ENCODE measurements at places on chromosomes 7 and 10.

DNA sequence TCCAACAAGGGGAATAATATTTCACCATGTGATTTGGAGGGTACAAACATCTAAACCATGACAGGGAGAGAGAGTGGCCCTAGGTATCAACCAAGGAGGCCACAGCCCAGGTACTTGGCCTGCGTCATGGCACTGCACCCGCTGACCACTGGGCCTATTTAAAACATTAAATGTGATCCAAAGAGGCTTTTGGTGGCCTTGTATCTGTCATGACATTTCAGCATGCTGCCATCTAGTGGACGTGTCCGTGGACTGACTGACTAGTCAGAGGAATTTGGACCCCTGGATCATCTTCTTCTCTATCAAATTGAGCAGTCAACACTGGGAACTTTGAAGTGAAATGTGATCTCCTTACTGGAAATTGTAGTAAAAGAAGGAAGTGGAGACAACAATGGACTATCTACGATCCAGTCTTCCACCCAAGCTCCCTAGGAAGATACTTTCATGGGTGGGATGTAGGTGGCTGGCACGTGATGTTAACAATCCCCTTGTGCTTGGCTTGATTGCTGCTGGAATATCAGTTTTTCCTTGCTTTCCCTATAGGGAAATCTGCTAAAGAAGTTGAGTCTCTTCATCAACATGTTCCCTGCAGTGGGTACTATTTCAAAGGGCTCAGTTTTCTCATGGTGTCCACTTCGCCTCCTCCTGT, 24.6 kb upstream of the ITGA8 start:
- DNase-seq: peak; percentile 34

DNA sequence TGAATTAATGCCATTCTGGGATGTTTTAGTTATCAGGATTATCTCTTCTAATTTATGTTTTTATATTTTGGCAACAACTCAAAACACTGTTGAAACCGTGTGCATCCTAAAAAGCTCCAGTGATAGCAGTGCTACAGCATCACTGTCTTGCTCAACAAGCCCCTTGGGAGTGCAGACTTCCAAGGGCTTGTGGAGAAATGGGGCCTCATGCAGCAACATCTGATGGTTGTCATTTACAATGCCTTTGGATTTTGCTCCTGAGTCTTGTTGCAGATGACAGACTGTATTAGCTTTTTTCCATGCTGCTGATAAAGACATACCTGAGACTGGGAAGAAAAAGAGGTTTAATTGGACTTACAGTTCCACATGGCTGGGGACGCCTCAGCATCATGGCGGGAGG, 515.4 kb downstream of the NEBL start:
- no peak for DNase-seq

DNA sequence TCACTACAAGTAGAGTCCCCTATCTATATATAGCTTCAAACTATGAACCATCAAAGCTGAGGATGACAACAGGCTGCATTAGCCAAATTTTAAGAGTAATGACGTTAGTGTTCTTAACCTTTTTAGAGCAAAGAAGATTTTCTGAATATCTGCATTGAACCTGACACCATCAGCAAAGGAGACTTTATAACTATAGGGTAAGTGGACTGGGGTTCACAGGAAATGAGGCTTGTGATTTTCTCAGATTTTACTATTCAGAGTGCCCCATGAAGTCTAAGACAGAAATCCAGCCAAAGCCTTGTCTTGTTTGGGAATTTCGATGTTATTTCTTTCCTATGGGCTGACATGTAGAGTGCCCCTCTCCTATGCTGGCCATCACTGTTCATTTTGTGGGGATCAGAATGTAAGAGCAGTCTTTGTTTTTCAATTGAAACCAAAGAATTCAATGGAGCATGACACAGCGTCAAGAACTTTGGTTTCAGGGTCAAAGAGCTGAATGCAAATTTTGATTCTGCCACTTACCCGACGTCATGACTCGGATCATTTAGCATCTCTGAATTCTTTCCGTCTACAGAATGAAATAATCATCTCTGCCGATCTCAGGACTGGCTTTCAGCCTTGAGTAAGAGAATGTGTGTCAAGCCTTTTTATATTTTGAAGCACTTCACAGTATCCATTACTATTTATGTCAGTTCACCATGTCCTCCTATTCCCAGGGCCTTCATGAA, 52.7 kb downstream of the DENND11 start:
- peak; percentile 24 for DNase-seq

DNA sequence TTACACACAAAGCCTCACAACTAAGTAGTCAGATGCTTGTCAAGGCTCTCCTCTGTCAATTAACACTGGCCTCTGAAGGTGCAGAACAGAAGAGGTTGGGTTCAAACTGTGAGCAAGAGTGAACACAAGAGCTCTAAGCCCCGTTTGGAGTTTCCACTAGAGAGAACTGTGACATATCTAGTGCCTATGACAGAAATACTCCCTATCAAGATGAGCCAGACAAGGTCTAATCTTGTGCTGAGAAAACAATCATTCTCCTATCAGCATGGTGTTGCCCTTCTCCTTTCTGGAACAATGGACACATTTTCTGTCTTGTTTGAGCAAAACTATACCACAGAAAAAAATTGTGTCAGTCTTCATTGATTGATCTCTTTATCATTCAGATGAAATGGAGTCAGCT, 62.4 kb upstream of the CCDC71L start:
- DNase-seq: no peak

GRCh38 chr7:35037526-35038341, 449 bp upstream of the DPY19L1 start:
- DNase-seq: peak; percentile 51

- no peak for DNase-seq
These were observed 194.1 kb downstream of the EMX2 start for GRCh38 chr10:117736655-117737054.

All from GM12864 (cell line).